Hepatic stellate cell (primary cell): ENCODE measurements at places on chromosomes 1 and 21.

- DNase-seq = no peak
Observed at GRCh38 chr1:160539990-160540858, 17.2 kb upstream of the SLAMF6 start.

DNA sequence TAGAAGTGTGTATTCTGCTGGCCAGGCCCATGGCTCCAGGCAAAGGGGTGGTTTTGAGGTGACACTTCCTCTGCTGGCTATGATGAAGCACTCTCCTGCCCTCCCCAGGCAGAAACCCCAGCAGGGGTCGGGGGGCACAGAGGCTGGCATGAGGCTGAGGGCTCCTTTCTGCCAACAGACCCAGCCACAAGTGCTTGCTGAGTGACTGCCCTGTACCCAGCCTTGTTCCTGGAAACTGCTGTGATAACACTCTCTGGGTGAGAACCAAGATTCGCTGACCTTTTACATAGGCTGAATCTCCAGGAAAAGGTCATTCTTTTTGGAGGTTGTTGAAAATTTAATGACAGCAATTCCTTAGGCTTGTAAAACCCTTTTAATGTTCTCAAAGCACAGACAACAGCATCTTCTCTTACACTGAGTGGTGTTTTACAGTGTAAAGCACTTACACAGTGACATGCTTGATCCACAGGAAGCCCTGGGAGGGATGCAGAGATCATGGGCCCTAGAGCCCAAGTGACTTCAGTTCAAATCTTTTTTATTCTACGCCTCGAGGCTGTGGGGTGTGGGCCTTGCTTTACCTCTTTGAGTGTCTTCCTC, 155.5 kb upstream of the FGGY start:
- no peak for DNase-seq

GRCh38 chr21:37503848-37504467, 137.4 kb downstream of the DYRK1A start:
- peak; percentile 50 for DNase-seq

- DNase-seq = no peak
Observed at GRCh38 chr21:36926989-36927718, 39.3 kb downstream of the HLCS start.

DNA sequence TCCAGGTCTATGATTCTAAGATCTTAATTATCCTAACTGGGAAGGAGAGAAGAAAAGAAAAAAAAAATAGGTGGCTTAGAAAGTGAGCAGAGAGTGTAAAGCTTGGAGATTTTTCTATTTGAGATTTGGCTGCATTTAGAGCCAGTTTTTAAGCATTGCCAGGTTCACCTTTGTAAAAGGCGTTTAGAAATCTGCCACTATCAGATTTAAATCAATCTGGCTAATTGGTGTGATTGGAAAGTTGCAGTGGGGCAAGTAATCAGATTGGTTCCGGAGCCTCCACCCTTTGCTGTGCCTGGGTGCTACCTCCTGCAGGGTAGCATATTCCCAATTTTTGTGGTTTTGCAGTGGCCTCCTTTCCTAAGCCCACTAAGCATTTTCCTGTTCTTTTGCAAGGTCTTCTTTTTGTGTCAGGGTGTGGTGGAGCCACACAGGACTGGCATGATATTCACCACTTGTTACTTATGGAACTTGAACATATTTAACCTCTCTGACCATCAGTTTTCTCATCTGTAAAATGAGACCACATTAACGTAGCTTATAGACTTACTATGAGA, 48.5 kb upstream of the PPP2R5A start:
- DNase-seq = no peak

DNA sequence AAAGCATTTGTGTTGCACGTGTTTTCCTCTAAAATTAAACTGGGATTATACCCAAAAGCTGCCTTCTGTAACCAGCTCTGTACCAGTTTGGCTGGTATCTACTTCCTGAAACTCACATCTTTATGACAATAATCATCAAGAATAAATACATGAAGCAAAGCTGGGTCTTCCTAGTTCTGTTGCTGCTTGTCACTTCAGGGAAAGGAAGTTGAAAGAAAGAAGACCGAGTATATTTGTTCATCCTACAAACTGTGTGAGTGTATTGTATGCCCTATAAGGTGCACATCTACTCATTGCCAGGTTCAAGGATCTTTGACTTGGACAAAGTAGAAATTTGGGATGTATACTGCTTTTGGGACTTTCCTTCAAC, 29.1 kb upstream of the IFNGR2 start:
- no peak for DNase-seq

DNA sequence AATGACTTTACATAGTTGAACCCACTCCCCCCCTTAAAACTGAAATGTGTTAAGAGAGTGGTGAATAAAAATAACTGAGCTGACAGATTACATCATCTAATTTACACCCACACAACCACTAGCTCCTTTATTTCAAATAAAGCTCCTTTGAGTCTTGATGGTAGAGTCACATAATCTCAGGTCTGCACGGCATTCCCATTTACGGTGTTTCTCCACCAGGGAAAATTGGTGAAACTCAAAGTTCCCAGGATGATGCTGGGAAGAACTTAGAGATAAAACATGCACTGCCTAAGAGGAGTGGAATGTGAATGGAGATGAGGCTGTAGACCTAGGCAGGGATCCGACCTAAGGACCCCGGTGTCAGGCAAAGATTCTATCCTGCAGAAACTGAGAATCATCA, 727.8 kb upstream of the ADAMTS5 start:
- DNase-seq = no peak

DNA sequence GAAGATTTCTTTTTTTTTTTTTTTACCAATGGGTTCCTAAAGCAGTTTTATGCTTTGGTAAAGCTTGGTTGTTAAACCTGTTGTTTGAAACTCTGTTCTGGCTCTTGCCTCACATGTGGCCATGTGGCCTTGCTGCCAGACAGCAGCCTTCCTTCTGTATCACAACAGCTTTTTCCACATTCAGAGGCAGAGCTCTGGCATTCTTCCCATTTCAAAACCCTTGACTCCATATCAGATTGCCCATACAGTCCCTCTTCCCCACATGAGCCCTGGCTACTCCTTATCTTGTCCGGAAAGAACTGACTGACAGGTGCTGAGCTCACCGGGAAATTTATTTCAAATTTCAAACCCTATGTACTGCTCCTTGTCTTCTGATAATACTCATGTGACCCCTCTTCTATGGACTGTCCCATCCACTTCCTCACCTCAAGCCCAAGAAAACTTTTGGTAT, 38.5 kb upstream of the LAX1 start:
- DNase-seq = no peak

DNA sequence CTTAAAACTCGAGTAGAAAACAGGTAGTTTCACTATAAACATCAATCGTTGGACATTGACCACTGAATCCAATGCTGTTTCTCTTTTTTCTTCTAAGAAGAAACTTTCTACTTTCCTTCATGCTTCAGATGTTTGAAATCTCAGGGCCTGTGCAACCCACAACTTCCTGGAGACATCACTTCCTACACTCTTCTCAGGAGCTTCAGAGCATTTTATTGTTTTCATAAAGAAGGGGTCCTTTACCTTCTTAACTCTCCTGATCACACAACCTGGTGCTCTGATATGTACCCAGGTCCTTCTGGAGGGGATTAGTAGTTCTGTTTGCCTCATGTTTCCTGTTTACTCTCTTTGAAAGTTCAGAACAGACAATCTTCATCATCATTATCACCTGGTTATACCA, 113.0 kb upstream of the VAV3 start:
- DNase-seq = no peak

DNA sequence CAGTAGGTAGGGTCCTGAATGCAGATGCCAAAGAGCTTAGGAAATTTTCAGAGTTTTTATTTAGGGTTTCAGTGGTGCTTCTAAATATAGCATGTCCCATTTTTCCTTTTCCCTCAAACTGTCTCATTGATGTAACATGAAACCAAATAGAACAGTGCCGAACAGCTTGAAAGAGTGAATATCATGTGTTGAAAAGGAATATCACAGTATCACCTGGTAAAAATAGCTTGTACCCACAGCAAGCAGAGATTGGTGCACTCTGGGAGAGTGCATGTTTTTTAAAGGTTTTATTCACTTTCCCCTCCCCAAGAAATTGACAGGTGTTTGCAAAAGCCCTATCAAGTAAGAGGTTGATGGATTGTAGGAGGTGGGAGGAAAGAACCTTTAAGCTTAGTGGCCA, 41.9 kb upstream of the ELAVL4 start:
- DNase-seq = no peak

DNA sequence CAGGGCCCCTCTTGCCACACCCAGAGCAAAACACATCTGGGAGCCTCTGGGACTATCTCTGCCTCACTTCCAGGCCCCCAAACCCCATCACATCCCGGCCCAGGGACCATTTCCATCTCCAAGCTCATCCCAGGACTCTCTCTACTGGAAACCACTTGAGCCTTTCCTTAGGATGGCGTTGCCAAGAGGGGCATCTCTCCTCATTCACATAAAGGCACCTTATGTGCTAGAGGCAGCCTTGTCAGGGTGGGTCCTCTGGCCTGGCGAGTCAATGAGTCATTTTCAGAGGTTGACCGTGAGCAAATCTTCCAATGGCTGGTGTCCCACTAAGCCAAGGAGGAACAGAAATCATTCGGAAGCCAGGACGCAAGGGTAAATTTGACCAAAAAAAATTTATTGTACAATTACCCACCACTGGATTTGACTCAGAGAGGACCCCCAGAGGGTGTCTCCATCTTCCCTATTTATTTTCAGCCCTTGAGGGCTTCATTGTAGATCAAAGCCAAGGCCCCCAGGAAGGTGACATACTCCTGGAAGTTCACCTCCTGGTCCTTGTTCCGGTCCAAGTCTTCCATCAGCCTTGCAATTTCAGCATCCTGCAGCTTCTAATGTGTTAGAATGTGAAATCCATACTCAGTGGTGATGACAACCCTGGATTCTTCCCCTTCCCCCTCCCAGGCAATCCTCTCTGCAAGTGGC, 1.4 kb downstream of the S100A6 start:
- DNase-seq = no peak

DNA sequence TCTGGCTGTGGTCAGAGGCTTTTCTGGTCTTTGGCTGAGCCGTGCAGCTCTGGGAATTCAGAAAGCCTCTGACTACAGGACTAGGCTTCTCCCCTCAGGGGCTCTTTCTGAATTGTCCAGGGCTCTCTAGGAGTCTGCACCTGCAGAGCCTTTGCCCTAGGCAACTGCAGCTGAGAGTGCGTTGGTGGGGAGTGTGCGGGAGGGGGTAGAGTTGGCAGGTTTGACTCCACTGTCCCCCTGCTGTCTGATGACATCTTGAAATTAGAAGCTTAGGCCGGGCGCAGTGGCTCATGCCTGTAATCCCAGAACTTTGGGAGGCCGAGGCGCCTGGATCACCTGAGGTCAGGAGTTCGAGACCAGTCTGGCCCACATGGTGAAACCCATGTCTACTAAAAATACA, 32.9 kb downstream of the KIAA1614 start:
- DNase-seq = no peak

DNA sequence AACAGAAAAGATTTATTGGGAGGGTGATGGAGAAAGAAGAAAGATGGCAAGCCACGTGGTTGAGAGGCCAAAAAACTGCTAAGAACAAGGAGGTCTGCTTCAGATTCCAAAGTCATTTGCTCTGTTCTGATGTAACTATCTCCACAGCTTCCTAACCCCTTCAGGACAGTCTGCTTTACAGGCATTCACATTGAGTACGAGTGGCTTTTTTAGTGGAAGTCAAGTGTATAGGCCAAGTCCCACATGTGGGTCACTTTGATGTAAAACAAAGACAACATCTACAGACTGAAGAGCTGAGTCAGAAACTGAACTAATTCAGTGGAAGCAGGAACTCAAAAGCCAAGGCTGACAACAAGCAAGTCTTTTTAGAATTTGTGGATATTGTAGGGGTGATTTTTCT, 128.7 kb upstream of the F3 start:
- DNase-seq = no peak

GRCh38 chr1:18710002-18710401, 79.4 kb downstream of the PAX7 start:
- DNase-seq = no peak

- DNase-seq = no peak
Observed at GRCh38 chr1:53050310-53050709, 11.7 kb upstream of the PODN start.

GRCh38 chr1:61572046-61572445, 152.9 kb downstream of the TM2D1 start:
- no peak for DNase-seq

GRCh38 chr1:209335178-209335577, 248.3 kb upstream of the CAMK1G start:
- peak; percentile 23 for DNase-seq

DNA sequence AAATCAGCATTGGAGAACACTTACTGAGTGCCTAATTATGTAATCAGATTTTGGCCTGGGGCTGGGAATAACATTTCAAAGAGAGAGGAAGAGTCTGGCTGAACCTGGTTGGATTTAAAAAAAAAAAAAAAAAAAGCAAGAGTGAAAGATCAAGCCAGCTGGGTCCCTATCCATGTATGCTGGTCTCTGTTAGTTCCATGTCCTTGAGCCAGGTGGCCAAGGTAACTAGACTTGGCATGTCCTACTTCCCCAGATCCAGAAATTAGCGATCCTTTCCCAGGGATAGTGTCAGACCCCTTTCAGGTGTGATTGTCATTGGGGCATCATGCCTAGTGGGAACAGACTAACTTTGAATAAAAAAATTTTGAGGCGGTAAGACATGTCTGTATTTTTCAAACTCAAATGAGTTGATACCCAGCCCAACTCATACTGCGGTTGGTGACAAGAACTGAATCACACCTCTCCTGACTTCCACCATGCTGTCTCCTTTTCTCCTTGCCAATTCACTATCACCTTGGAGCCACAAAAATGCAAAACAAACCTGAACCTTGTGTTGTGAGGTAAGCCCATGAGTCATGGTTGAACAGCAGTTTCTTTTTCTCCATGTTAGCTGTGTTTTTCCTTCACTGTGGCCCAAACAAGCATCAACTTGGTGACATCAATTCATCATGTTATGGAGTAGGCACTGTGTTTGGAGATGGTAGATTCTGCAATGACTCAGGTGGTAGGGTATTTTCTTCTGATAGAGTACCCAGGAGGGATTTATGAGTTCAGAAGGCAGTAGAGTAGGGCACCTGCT, 24.5 kb upstream of the PPP2R5A start:
- DNase-seq = no peak

GRCh38 chr1:12138196-12139168, 28.3 kb upstream of the TNFRSF1B start:
- DNase-seq = no peak

GRCh38 chr1:187226396-187226795, 397.6 kb downstream of the PLA2G4A start:
- DNase-seq = no peak

- DNase-seq = no peak
Observed at GRCh38 chr1:70440642-70441391, 29.7 kb downstream of the CTH start.

DNA sequence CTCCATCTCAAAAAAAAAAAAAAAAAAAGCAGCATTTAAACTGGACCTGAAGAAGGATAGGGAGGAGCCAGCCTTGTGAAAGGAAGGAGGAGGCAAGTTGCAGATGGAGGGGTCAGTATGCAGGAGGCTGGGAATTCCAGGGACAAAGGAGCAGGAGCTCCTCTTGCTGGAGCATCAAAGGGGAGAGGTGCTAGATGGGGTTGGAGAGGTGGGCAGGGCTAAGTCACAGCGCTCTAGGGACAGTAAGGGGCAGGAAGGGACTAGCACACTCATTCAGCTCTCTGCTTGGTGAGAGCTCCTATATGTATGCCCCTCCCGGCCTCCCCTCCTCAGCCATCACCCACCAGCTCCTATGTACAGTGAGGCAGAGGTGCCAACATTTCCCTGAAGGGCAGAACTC, 26.8 kb downstream of the MAP7D1 start:
- no peak for DNase-seq
